ENCODE measurements at places on chromosomes 1 and 21. TPM values are rescaled to one million over a fixed set of nuclear protein-coding genes. Genes with fewer than 3 reads are reported as not detected.

DNA sequence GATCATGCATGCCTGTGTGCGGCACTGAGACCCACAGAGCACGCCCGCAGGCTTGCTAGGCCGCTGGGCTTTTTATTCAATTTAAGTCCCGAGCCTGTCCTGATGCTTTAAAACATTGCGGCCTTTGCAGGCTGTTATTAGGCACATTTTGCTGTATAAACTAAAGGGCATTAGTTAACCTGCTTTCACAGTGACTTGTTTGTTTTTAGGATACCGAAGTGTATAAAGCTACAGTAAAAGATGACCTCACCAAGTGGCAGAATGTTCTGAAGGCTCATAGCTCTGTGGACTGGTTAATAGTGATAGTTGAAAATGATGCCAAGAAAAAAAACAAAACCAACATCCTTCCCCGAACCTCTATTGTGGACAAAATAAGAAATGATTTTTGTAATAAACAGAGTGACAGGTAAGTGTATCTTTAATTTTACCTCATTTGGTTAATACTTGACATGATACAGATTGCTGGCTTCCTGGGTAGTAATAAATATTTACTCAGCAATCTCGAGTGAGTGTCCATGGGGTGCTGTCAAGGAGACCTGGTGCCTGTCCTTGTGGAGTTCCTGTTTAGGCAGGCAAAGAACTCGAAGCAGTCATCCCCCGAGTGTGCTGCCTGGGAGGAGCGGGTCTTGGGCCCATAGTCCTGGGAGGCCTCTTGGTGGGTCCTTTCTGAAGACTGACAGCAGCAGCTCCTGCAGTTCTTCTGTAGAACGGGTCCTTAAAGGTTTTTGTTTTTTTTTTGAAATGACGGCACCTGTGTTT lies 40.1 kb downstream of the TRAPPC10 start:
- no peak for DNase-seq

- no peak for DNase-seq
These were observed 39.5 kb upstream of the ZNF124 start for GRCh38 chr1:247211339-247211738.

Gene RYR2
- total RNA-seq, result not detected

GRCh38 chr21:29928537-29928936 lies 11.3 kb downstream of the GRIK1 start:
- DNase-seq, result no peak

Gene VSIG8
- not detected for total RNA-seq

DNA sequence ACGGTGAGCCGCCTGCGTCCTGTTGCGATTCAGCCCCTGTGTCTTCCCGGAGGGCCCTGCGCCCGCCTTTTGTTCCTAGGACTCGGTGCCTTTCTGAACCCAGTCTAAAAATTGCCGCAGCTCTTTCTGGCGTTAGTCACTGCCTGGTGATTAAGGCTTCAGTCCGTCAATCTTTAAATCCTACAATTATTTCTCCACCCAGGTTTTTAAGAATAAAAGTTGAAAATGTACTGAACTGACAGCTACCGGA lies 16.2 kb upstream of the PDXK start:
- no peak for DNase-seq

- no peak for DNase-seq
These were observed 3.8 kb downstream of the UBE2G2 start for GRCh38 chr21:44797775-44798174.

Gene AIRE
- 9.7 TPM for total RNA-seq

Gene EDN2
- total RNA-seq, result not detected

Gene NOC2L
- total RNA-seq, result 71.9 TPM

DNA sequence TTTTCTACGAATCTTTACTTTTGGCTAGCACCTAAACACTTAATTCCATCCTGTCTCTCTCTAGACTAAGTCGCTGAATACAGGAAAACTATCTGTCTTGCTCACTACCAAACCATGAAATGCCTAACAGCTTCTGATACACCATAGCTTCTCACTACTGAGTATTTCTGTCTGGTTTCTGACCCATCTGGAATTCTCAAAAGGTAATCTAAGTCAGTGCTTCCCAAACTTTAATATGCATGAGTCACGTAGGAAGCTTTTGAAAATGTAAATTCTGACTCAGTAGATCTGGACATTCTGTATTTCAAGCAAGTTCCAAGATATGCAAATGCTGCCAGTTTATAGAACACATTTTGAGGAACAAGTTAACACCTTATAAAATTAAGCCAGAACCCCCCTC lies 9.2 kb upstream of the OVGP1 start:
- DNase-seq, result no peak

Gene FNDC5
- total RNA-seq, result 577 TPM

DNA sequence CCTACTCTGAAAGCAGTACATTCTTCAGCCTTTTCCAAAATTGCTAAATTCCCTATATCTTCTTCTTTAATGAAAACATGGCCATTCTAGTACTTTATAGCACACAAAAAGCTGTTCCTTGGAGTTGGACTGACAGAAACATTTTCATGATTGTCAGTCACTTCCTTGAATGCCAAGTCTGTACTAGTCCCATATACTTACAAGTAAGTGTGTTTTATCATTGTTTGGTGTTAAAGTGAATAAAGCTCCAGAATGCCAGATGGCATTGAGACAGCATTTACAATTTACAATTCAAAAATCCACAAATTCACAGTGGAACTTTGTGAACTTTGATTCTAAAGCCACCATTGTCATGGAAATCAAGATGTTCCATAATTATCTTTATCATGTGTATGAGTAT lies 36.5 kb downstream of the KCNK2 start:
- no peak for DNase-seq

Gene TMEM54
- 28.3 TPM for total RNA-seq

GRCh38 chr1:15974855-15975254 lies 1.0 kb downstream of the ZBTB17 start:
- DNase-seq, result no peak

DNA sequence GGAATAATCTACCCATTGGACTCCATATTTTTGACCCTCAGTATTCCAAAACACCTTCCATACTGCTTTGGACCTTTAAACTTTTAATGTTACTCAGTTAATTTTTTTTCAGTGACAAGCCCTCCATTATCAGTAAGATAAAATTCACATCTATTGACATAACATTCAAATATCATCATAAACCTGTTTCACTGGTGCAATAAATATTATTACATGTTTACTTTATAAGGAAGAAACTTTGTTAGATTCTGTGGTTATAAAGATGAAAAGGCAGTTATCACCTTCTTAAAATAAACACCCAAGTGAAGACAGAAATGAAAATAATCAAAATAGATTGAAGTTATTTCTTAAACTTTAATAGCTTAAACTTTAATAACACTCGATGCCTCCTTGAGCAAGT lies 758.5 kb upstream of the ADGRL2 start:
- no peak for DNase-seq

Gene TEDDM1
- total RNA-seq, result not detected

DNA sequence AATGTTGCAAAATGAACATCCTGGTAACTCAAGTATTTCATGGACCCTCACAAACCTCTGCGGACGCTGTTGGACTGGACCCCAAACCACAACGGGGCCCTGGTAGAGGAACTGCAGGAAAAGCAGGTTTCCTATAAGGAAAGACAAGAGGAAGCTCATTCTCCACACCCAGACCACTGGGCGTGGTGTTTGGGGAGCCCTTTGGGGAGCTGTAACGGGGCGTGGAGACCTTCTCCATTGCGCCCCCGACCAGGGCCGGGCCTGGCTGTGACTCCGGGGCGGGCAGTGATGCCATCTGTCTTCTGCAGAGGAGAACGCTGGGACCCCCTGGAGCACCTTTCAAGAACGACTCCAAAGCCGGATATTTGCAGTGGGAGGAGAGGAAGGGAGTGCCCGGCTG lies 30.0 kb upstream of the AGPAT3 start:
- DNase-seq, result no peak

DNA sequence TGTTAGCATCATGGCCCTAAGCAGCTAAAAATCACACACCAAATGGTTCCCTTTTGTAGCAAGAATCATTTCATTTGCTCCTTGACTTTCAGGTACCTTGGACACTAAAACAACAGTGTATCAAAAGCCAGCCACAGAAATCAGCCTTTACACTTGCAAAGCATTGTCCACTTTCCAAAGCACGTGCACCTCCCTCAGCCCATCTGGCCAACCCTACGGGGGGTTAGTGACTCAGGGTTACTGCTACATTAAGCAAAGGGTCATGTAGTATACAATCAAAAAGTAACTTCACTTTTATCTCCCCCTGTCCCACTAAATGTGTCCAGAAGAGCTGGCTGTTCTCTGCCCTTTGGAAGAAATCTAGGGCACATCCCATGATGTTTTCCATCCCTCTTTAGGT lies 149.7 kb downstream of the HIVEP3 start:
- no peak for DNase-seq

DNA sequence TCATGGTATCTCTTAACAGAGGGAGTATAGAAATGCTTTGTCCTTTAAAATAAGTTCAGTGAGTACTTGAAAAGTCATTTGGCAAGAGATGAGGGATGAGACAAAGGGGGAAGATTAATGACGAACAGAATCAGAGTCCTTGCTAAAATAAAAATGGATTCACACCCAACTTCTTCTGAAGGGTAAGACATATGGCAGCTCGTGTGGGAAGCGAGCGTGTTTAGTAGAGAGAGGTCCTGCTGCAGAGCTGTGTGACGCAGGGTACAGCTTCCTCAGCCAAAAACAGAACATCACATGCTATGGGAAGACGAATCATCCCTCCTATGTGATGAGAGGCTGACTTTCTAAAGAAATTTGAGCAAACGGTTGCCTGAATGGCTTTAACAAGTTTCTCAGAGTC lies 158.5 kb upstream of the LMO4 start:
- no peak for DNase-seq

DNA sequence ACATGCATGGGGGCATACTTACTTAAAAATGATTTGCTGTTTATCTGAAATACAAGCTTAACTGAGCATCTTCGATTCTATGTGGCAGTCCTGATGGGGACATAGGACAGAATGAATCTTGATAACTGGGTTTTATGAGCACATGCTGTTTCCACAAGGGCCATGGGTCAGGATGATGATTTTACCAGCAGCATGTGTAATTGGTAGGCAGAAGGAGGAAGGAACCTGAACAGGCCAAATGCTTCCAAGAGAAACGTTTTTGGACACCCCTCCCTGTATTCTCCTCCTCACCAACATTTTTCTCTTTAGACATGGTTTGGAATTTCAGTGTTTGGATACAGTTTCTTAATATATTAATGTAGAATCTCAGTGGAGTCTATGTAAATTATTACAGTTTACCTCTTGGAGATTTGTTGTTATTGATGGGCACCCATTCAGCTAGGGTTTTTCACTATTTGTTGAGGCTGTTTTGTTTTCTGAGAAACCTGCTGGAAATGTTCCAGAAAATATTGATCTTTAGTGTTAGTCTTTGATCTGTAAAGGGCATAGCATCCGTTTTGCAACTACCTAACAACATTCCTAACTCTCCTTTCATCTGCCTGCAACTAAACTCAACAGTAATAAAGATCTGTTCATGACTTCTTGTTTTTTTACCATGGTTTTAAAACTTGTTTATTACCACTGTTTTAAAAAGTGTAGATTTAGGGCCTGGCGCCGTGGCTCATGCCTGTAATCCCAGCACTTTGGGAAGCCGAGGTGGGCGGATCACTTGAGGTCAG lies 42.0 kb downstream of the TBCE start:
- DNase-seq, result no peak

Gene SPATA21
- total RNA-seq, result not detected

Gene ZNF648
- not detected for total RNA-seq

DNA sequence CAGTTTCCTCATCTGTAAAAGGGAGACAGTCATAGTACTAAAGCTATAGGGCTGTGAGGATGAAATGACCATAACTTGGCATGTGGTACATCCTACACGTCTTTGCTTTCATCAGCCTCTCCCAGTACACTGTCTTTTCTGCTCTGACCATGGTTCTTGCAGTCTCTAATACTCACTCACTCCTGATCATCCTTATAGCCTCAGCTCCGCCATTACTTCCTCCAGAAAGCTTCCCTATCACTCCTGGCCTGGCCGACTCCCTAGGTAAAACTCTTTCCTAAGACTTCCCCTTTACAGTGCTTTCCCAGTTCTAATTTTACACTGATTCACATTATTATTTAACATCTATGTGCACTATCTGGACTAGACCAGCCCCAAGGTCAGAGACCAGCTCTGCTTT lies 5.0 kb upstream of the MRPL24 start:
- no peak for DNase-seq

DNA sequence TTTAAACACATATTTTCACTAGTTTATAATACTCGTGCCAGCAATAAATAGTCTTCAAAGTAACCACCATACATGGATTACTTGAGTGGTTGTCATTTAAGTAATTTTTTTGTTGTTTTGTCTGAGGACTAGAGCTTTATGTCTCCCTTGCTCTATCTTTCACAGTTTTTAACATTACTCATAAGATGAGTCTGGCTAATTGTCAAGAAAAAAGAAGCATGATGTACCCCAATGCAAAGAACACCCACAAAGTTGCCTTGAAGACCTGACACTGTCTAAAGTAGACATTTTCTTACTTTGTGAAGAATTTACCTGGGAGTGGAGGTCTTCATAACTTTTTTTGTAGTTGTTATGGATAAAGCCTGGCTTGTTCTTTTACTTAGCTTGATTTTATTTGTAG lies 210.4 kb upstream of the BRINP3 start:
- DNase-seq, result no peak

Gene FAM72D
- total RNA-seq, result 0.31 TPM

- DNase-seq, result no peak
These were observed 9.1 kb downstream of the MMEL1 start for GRCh38 chr1:2623571-2624337.

DNA sequence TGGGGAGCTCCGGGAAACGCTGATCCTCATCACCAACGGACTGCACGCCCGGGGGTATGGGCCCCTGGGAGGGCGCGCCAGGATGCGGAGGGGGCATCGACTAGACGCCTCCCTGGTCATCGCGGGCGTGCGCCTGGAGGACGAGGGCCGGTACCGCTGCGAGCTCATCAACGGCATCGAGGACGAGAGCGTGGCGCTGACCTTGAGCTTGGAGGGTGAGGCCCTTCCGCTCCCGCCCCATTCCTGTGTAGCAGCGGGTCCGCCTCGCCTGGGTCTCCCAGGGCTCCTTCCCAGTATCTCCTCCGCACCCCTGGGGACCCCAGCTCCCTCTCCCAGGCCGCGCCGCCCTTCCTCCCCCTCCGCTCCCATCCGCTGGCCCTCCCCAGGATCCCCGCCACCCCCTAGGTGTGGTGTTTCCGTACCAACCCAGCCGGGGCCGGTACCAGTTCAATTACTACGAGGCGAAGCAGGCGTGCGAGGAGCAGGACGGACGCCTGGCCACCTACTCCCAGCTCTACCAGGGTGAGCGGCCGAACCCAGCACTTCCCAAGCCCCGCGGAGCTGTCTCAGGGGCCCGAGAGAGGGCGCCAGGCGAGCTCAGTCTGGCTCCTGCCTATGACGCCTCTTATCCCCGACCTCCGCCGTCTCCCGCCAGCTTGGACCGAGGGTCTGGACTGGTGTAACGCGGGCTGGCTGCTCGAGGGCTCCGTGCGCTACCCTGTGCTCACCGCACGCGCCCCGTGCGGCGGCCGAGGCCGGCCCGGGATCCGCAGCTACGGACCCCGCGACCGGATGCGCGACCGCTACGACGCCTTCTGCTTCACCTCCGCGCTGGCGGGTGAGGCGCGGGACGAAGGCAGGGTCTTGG lies 5.0 kb downstream of the HAPLN2 start:
- no peak for DNase-seq

Gene MIXL1
- not detected for total RNA-seq

Gene KMO
- 0.10 TPM for total RNA-seq

Gene PLA2G2C
- not detected for total RNA-seq

Data from myocyte (in vitro differentiated cells).